ENCODE measurements at places on chromosomes 13 and 19.

DNA sequence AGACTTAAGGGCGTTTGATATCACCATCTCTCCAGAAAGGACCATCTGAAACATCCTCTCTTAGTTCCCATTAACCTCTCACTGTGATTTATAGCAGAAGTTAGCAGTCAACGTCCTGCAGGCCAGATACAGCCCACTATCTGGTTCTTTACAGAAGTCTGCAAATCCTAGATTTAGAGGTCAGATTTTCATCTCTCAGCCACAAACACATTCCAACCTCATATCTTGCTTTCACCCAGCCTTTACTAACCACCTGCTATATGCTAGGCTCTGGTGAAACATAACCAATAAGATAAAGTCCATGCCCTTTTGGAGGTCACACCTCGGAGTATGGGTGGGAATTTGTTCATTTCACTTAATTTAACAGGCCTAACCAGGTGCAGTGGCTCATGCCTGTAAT lies 76.8 kb upstream of the CACNA1A start:
- no peak for DNase-seq

- no peak for DNase-seq
Measured at GRCh38 chr19:39479916-39480315, 722 bp upstream of the TIMM50 start.

DNA sequence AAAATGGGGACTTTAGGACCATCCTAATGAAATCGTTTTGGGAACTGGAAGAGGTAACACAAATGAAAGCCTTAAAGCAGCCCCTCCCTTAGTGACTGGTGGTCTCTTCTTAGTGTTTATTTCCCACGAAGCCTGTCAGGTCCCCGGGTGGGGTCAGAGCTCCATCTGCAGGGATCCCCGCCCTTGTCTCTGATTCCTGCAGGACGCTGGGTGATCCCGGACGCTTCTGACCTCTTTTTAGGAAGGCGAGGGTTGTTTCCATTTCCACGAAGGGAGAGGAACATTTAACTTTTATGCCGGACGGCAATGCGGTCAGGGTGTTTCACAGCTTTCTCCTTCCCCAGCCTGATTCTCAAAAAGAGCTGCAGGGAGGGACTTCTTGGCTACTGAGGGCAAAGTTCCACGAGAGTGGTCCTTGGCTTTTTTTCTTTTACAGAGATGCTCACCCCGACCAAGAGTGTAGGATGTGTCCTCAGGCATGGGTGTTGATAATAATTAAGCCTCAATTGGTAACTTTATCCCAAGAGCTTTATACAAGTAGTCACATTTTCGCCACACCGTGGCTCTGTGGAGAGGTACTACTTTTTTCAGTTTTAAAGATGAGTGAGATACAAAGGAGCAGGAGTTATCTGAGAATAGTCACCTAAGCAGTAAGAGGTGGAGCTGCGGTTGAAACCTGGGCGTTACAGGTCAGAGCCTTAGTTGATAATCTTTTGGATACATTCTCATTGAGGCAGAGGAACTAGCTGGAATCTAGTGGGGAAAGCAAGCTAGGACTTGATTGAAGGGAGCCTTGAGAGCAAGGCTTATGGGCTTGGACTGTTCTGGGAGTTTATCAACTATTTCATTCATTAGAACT lies 813 bp downstream of the ZNF284 start:
- no peak for DNase-seq

GRCh38 chr13:21202767-21203531 lies 26.5 kb downstream of the MRPL57 start:
- no peak for DNase-seq

DNA sequence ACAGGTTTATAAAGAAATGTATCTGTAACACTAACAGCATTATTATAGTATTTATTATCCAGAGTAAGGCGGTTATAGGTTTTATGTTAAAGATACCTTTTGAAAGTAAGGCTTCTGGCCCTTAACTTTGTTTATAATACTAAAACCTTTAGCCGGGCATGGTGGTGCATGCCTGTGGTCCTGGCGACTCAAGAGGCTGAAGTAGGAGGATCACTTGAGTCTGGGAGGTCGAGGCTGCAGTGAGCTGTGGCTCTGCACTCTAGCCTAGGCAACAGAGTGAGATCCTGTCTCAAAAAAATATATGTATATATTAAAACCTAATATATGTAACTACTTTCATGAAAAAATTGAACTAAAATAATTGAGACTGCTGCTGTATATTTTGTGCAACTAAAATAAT lies 98.7 kb upstream of the KLF5 start:
- no peak for DNase-seq

DNA sequence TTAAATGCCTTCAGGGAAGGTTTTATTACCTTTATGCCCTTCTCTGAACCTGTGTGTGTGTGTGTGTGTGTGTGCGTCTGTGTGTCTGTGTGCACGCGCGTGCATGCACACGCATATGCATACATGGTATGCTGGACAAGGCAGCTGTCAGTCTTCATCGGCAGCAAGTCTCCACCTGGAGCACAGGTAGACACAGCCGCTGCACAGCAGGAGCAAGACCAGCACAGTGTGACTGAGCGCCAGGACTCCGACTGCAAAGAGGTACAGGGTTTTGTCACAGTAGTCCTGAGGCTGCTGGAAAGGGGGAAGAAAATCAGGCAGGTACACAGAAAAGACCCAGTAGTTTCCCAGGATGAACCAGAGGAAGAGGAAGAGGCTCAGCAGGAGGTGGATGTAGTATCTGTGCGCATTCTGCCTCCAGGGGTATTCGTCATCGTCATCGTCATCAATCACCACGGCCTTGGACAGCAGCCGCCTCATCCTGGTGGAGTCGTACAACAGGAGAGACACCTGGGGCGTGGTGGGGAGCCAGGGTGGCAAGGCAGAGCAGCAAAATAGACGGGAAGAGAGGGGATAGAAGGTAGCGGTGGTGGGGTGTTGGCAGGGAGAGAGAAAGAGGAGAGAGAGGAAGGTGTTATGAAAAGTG lies 12.8 kb upstream of the DHRS12 start:
- no peak for DNase-seq

DNA sequence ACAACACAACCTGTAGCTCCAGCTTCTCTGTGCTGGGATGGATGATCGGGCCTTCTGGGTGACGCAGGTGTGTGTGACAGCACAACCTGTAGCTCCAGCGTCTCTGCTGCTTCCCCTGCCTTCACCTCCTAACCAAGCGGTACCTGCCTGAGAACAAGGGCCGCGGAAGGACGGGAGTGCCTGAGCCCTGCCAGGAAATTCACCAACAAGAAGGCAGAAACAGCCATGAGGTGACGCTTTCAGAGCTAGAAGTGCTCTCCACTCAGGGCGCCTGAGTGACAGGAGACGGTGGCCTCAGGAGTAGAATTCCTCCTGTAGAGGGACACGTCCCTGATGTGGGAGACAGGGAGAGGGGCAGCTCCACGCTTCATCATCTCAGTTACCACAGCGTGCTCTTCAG lies 17.4 kb downstream of the ZNF331 start:
- DNase-seq, result no peak

All from H9 (cell line).